ENCODE measurements at places on chromosomes 1 and 21. TPM values are rescaled to one million over a fixed set of nuclear protein-coding genes. Genes with fewer than 3 reads are reported as not detected.

DNA sequence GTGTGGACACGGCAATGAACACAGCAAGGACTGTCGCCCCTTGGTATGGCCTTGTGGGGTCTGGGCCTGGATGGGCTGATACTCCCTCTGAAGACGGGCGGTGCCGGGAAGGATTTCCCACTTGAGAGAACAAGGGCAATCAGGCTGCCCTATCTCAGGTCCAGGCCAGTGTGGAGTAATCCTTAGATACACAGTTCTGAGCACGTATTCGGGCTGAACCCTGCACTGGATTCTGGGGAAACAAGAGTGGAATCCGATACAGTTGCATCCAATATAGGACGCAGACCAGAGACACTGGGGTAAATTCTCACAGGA, 177.7 kb downstream of the TRABD2B start:
- DNase-seq = no peak

The AMY2A gene
- total RNA-seq = 4.7 TPM

The TFB2M gene
- total RNA-seq = 5.9 TPM

- DNase-seq = no peak
Measured at GRCh38 chr1:109292364-109292763, 9.4 kb upstream of the PSRC1 start.

The CELA3B gene
- 2.0 TPM for total RNA-seq

The HSD3B1 gene
- total RNA-seq = not detected

- DNase-seq = no peak
Measured at GRCh38 chr1:117894078-117894477, 35.3 kb downstream of the GDAP2 start.

- no peak for DNase-seq
Measured at GRCh38 chr1:62352387-62352786, 33.2 kb upstream of the KANK4 start.

DNA sequence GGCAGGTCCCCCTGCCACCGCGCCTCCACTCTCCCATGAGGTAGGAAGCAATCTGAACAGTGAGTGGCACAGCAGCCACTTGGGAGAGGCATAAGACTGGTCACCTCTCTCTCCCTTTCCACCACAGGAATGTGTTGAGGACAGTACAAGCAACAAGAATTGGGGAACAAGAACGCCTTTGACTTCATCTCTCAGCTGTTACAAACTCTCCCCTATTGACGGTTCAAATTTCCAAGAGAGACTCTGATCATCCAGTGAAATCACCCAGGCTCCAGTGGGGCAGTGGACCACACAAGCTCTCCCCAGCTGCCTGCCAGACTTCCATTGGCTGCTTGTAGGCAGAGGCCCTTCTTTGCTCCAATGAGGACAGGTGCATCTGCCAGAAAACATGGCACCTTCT, 249.9 kb upstream of the JUN start:
- no peak for DNase-seq

GRCh38 chr1:204928671-204929486, 58.2 kb downstream of the NFASC start:
- no peak for DNase-seq

- DNase-seq = no peak
Measured at GRCh38 chr1:9311029-9311428, 18.3 kb downstream of the SPSB1 start.

GRCh38 chr1:117655220-117655577, 49.4 kb downstream of the TENT5C start:
- no peak for DNase-seq

The SERINC2 gene
- 12.3 TPM for total RNA-seq

DNA sequence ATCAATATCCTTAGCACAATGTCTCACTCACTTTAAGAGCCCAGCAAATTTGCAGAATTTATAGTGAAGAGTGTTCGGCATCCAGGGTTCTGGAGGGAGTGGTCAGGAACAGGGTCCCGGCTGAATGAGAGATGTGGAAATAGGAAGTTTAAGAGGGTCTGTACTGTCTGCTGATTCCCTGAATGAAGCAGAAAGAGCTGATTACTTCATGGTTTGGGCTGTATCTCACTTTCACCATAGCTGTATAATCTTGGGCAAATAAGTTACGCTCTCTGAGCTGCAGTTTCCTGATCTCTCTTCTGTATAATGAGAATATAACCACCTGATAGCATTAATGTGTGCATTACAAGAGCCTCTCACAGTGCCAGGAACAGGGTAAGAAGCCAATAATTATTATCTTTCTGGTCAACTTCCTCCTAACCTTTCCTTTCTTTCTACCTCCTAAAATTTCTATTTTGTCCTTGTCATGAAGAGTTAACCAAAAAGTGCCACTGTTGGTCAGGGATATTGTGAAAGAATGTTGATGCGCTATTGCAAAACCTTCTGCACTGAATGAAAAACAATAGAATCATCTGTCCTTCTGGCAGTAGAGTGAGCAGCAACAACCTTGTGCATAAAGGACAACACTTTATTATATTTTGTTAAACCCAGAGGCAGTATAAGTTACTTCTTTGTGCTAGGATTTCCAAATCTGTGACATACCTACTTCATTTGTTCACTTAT, 14.7 kb upstream of the PTGFR start:
- no peak for DNase-seq

The ZNF281 gene
- total RNA-seq = 6.5 TPM

DNA sequence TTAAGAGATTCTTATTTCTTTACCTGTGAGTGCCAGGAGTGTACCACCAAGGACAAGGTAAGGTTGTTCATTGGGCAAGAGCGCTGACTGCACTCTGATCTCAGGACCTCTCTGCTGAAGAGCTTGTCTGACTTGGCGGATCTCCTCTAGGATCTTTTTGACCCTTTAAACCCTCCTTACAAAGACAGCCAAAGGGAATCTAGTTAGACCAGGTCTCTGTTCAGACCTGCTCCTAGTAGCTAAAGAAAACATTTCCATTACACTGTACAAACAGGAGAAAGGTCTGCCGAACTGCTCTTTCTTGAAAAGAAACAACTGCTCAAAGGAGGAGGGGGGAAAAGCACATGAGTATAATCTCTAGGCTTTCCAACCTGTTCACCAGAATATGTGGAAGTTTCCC, 49.3 kb downstream of the SMYD2 start:
- DNase-seq = no peak

The BLZF1 gene
- total RNA-seq = 27.8 TPM

GRCh38 chr1:2971609-2972008, 49.7 kb upstream of the ACTRT2 start:
- no peak for DNase-seq

The OR2T11 gene
- total RNA-seq = not detected

The RNF186 gene
- total RNA-seq = not detected

The ZBTB18 gene
- total RNA-seq = 9.2 TPM

DNA sequence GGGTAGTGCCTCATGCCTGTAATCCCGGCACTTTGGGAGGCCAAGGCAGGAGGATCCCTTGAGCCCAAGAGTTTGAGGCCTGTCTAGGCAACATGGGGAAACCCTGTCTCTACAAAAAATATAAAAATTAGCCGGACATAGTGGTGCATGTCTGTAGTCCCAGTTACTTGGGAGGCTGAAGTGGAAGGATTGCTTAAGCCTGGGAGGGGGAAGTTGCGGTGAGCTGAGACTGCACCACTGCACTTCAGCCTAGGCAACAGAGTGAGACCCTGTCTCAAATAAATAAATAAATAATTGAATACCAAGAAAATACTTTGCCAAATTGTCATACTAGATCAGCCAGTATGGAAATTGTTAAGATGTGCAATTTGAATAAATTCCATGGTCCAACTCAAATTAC, 5.9 kb upstream of the RBBP5 start:
- DNase-seq = no peak

GRCh38 chr21:46220275-46220810, 8.2 kb downstream of the LSS start:
- DNase-seq = no peak

DNA sequence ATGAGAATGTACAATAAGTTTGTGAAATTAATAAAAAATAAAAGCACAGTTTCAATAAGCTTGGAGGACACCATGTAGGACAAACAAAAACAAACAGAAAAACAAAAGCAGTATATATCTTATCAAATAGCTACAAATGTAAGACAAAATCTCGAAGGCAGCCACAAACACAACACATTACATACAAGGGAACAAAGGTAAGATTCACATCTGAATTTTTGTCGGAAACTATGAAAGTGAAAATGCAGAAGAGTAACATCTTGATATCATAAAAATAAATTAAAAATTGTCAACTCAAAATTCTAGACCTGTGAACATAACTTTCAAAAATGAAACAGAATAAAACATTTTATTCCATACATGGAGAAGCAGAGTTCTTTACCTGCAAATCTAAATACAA, 1049.5 kb upstream of the ADGRL2 start:
- no peak for DNase-seq

The ADGRL2 gene
- total RNA-seq = 67.2 TPM

The FCRLB gene
- 0.68 TPM for total RNA-seq

DNA sequence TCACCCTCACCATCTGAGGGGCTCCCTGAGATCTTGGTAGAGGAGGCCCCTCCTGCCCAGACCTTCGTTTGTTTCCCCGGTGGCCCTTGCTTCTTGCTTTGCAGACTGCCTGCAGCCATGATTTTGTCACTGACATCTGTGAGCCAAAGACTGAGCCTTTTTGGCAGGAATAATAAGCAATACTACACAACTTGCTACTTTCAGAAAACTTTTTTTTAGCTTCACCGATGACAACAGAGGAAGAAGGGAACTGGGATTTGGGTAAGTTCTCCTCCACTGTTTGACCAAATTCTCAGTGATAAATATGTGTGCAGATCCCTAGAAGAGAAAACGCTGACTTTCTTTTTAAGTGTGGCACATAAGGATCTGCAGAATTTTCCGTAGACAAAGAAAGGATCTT, 11.7 kb upstream of the CD101 start:
- no peak for DNase-seq

DNA sequence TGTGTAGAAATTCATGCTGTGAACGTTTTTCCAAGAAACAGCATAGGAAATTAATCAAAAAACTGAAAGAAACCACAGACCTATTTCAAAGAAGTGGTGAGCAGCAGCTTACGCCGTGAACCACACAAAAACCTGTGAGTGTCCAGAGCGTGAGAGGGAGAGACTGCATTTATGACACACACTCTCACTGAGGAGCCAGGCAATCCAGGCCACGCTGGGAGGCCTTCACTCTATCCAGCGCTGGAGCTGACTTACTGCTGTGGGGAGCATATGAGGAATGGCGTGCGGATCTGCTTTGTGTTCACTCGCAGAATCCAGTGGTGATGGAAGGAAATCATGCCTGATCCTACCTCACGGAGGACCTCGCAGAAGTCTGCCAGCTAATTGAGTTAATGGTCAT, 12.7 kb downstream of the ADAMTS1 start:
- no peak for DNase-seq

DNA sequence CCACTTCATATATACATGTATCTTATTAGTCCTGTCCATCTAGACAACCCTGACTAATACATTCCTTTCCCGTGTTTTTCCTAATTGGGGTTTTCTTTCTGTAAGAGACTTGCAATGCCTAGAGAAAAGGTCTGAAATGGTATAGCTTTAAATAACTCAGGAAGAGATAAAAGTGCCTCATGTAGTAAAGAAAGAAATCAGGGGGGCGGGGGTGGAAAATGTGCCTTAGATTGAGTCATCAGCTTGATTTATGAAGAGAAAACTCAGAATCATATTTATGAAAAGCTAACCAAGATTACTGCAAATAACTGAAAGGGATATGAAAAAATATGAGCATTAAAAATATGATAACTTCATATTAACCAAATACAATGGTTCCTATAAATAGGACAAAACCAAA, 345.8 kb upstream of the CHRM3 start:
- DNase-seq = no peak

Data from thoracic aorta (tissue), 2 donors.